ENCODE measurements at places on chromosomes 7 and 10.

GRCh38 chr7:29563590-29564495 is at the start of gene PRR15:
Gene PRR15, plus strand, starts transcription at chr7:29563835. Its CDS starts 2,495 bp downstream, at chr7:29566330.
- DNase-seq: peak; percentile 57

GRCh38 chr7:113936535-113936934 is 17.7 kb upstream of the PPP1R3A start:
- no peak for DNase-seq

GRCh38 chr10:20993830-20994527 is 96.9 kb upstream of the NEBL start:
- no peak for DNase-seq

DNA sequence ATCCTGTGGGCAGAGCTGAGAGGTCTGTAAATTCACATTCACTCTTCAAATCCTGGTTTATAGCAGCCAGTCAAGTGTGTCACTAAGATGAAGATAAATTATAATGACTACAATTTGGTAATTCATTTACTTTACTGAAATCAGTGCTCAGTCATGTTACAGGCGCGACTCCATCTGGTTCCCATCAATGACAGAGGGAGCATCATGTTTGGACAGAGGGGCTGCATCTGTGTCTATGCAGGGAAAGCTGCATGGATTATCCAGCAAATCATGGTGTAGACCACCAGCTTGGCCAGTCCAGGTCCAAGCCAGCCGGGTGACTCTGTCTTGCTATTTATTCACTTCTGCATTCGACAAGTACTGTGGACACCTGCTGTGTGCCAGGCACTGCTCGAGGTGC is 214.1 kb upstream of the ZNF32 start:
- no peak for DNase-seq

DNA sequence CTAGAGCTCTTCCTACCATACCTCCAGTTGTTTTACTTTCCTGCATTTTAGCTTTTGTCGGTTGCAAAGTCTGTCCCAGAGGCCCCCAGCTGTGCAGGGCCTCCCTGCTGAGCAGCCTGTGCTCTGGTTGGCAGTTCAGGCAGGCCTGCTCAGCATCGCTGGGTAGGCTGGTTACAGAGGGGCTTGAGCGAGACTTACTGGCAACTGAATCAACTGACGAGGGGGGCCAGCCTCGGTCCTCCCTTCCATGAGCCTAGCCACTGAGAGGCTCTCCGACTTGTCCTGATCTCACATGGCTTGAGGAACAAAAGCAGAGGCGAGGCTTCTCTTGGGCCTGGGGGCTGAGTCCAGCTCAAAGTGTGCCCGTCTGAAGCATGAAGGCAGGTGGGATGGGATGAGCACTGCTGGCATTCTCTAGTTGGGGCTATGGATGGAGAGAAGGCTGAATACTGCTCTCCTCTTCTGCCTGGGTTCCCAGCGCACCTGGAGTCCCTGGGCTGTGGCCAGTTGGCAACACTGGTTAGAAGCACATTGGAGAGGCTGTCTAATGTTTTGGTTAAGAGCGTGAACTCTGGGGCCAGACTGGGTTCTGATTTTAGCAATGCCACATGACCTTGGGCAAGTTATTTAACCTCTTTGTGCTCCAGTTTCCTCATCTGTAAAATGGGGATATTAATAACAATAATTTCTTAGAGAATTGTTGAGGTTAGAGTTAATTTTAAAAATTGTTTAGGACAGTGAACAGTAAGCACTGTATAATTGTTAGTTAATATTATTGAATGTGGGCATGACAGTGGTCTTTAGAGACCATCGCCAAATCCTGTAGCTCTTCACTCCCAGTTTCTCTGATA is 6.9 kb upstream of the SFRP5 start:
- peak; percentile 39 for DNase-seq

DNA sequence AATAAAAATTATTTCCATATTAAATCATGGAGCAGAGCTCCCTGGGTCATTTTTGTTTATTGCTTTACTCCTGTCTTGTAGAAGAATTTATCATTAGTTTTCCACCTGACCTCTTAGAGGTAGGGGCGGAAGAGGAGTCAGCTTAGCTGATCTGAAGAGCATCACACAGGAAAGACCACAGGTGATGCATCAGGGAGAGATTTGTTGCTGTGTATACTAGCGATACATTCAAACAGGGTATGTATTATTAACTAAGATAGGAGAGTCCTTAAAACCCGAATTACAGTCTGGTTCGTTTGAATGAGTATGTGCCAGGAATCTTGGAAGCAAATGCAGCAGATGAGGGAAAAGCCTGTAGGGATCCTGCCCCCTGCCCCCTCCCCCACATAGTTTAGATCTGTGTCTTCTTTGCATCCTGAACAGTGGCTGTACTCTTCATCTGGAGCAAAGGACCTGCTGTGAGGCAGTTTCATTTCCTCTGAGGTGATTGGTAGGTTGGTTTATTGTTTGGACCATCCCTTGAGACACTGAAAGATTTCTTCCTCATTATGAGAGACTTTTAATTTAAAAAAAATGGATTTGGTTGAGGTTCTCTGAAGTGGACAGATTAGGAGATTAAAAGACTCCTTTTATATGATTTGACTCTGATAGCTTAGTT is 177.0 kb downstream of the SND1 start:
- peak; percentile 17 for DNase-seq

DNA sequence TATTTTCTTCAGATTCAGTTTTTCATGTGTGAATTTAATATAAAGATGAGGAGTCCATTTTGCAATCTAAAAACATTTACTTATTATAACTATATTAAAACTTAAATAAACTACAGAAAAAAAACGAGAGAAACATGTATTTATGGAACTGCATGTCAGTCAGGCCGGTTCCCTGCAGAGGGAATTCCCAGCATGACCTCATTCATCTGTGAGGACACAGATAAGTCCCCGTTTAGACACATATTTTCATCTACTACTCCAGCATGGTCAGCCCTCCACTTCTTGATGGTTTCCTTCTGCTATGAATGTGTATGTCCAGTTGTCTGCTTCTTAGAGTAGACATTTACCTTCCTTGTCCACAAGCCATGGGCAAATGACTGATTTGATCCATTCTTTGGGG is 339.1 kb downstream of the SEMA3D start:
- DNase-seq: no peak

DNA sequence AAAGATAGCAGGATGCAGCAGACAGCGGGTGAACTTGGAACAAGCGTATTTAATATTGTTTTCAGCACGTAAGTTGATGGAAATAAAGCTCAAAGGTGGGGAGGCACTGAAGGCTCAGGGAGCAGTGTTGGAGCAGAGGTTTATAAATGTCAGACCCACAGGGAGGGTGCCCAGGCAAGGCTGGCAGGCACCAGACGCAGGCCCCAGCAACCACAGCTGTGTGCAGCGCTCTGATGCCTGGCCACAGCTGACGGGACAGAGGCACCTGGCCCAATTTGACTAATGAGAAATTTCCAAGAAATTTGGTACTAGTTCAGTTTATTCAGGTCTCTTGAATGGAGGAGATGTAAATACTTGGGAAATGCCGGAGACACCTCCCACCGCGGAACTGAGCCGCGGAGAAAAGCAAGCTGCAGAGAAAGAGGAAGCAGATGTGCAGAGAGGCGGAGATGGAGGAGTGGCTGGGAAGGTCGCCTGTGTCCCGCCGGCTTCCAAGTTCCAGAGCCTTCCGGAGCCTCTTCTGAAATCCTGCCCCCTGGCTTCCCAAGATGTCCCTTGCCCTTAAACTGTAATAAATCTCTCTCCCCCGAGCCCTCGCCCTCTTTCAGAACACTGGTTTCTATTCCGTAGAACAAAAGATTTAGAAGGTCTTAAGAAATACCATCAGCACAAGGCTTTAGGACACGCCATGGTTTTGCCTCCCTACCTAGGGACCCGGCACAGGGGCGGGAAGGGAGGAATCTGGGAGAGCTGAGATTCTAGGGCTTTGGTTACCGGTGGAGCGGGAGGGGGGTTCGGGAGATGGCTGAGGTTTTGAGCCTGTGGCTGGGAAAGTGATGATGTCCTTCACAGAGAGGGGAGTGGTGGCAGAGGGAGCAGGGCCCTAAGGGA is 38.4 kb upstream of the PLXNA4 start:
- peak; percentile 69 for DNase-seq

- DNase-seq: no peak
Measured at GRCh38 chr7:138491612-138492386, 31.7 kb downstream of the TRIM24 start.

DNA sequence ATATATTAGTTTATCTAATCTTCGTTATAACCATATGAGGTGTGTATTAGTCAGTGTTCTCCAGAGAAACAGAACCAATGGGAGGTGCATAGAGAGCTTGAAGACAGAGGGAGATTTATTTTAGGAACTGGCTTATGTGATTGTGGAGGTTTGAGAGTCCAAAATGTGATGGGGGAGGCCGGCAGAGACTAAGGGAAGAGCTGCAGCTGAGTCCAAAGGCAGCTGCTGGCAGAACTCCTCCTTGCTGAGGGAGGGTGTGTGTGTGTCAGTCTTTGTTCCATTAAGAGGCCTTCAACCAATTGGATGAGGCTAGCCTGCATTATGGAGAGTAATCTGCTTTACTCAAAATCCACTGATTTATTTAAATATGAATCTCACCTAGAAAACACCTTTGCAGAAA is 165.1 kb downstream of the SH3PXD2A start:
- DNase-seq: no peak

DNA sequence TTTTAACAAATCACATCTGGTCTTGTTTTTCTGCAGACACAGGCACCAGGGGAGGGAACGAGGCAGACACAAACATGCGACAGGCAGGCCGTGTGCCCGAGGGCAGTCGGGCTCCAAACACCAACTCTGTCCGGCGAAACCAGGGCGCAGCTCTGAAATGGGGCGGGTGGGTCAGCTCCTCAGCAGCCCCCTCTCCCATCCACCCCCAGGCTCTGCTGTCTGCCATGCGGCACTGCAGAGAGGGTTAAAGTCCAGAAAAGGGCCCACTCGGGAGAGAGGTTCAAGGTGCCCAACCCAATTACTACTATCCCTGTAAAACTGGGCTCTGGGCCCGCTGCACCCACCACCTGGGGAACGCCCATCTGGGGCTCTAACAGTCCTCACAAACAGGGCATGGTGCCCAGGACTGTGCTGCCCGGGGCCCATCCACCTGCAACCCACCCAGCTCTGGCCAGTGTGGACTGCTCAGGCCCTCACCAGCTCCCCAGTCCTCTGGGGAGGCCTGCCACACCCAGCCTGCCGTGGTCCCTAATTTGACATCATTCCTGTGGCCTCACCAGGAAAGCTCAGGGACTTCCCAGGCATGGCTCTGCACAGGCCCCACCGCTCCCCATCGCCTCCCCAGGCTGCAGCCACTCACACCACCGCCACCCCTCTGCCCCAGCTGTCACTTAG is 18.7 kb downstream of the YKT6 start:
- DNase-seq: no peak

DNA sequence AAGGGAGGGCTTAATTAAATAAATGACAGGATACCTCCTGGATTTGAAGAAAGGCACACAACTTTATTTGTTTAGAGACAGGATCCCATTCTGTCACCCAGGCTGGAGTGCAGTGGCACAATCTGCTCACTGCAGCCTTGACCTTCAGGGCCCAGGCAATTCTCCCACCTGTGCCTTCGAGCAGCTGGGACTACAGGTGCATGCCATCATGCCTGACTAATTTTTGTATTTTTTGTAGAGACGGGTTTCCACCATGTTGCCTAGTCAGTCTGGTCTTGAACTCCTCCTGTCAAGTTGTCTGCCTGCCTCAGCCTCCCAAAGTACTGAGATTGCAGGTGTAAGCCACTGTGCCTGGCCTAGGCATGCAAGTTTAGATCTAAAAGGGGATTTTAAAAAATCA is 272.7 kb upstream of the MBL2 start:
- no peak for DNase-seq

GRCh38 chr10:88962336-88962735 is 9.8 kb upstream of the ACTA2 start:
- DNase-seq: peak; percentile 11

DNA sequence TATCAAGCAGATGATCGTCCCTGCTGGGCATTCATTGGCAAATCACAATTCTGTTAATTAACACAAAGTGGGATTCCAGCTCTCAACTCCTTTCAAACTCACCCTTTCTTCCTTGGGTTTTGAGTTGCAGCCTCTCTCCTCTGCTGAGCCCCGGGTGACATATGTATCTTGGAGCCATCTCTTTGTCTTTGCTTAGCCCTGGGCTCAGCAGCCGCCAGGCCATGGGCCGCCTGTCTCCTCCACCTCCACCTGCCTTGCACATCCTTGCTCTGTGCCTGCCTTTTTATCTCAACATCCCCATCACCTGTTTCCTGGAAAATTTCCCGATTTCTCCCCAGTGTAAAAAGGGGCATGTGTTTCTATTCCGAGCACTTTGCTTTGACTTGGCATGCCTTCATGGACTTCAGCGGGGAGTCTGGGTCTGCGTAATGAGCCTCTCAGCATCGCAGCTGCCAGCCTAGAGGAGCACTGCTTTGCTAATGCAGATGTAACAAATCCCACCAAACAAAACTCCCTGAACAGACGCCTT is 141.3 kb upstream of the AGK start:
- no peak for DNase-seq

- DNase-seq: peak; percentile 82
Measured at GRCh38 chr7:7257899-7258692, 75.8 kb downstream of the C1GALT1 start.

DNA sequence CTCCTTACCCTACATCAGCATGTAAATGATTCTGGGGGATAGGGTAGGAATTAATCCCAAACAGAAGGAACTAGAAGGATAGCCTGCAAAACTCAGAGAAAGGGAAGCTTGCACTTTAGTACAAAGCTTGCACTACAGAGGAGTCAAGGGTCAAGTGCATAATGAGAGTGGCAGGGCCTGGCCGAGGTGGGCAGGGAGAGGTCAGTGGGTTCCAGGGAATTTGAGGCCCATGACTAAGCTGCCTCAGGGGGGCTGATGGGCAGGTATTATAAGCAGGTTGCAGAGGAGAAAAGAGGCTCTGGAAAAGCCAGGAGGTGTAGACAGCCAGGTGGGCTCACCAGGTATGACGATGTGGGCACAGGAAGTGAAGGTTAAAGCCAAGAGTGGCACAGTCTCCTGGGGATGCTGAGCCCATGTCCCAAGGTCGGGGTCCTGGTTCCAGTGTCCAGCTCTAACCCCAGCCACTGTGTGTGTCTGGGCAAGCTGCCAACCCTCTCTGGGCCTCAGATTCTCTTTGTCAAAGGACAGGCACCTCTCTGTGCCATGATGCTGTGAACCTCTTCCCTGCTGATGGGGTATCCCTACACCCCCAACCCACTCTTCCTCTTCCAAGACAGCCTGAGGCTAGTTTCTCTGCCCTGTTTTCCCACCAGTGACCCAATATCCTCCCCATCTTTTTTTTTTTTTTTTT is 32.0 kb upstream of the ELN start:
- DNase-seq: no peak

GRCh38 chr10:99346247-99346646 is 17.1 kb downstream of the CNNM1 start:
- DNase-seq: no peak

GRCh38 chr10:76626386-76626785 is 1011.2 kb downstream of the KCNMA1 start:
- DNase-seq: no peak

DNA sequence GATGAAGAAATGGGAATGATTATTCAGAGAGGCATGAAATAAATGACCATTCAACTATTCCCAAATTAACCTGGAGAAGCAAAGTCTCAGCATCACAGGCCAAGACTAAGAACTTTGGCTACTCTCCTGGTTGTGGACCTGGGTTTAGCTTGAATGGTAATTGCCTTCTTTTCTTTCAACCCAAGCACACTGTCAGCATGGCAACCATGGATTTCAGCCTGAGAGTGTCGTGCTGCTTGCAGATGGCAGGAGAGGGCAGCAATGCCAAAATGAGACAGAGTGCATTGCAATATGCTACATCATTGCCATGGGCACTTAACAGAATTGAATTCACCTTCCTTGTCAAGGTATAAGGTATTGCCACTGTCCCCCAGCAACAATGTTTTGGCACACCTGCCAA is 767.2 kb downstream of the REEP3 start:
- DNase-seq: no peak

Measured in NB4 (cell line).